ENCODE measurements at places on chromosomes 13 and 19.

DNA sequence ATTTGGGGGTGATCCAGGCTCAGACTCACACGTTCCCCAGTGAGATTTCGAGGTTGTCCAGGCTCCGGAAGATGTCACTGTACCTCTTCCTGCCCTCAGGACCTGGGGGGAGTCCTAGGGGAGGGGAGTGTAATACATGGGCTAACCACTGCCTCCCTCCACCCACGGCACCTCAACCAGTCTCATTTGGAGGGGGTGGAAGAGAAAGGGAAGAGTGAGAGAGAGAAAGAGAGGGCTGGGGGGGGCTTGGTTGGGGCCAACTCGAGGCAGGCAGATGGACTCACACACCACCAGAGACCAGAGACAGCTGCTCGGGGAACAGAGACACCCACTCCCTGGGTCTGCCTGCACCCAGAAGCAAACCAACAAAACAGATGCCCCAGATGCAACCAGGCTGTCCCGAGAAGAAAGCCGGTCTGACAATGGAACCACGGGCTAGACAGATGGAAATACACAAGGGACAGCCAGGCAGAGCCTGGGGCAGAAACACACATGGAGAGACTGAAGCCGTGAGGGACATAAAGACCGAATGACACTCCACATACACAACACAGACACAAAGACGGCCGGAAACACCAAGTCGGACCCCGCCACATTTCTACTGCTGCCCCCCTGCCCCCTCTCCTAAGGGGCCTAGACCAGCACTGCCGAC lies 825 bp downstream of the GMIP start:
- DNase-seq: no peak

DNA sequence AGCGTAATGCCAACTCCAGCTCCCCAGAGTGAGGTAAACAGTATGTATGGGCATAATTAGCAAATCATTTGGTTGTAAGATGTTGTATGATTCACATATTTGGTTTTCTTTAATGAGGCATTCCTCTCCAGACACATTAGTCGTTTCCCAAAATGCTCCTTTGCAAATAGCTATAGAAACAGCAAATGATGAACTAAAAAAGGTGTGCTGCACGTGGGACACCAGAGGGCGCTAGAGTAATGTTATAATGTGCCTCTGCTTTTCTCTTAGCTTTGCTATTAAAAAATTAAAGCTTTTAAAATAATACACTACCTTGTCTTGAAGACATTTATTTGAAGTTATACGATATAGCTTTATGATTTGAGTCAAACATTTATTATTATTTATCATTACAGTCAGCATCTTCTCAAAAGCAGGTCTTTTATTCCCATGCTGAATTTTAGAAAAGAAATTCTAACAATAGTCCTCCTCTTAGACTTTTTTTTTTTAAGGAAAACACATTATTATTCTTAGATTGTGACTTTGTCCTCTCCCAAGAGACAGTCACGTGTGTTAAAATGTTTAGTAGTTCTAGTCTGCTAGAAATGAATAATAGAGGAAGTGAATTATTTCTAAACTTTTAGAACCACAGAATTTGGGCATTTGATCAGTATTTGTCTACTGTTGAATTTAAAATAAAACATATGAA lies 121.6 kb upstream of the FRY start:
- no peak for DNase-seq

DNA sequence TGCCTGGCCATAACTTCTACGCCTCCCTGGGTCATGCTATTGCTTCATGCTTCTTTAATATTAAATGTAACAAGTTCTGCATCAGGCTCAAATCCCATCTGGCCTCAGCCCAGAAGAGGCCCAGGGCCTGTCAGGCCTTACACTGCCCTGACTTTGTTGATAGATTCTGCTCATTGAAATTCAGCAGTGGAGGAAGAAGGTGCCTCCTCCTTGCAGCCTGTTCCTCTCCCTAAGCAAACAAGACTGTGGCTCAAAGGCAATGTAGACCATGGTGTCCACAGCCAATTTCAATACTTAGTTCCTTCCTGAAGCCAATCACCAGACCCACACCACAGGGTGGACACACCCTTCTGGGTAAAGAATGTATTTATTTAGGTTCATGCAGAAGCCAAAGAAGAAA lies 59.4 kb downstream of the LACC1 start:
- DNase-seq: no peak

GRCh38 chr19:46944918-46945628 lies 74.6 kb upstream of the NPAS1 start:
- no peak for DNase-seq

DNA sequence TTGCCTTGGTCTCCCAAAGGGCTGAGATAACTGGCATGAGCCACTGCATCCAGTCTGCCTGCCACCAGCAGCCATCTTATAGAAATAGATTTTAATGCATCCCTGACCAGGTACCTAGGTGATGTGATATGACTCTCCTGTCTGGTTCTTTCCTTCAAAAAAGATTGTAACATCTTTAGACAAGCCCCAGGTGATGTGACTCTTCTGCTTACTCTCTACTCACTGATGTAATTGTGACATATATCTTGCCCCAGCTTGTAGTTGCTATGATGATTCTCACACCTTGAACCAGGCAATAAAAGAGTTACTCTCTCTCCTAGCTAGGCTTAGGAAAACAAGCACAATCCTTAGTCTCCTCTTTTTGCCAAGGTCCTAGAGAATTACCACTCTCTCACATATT lies 30.6 kb upstream of the ZNF681 start:
- no peak for DNase-seq

DNA sequence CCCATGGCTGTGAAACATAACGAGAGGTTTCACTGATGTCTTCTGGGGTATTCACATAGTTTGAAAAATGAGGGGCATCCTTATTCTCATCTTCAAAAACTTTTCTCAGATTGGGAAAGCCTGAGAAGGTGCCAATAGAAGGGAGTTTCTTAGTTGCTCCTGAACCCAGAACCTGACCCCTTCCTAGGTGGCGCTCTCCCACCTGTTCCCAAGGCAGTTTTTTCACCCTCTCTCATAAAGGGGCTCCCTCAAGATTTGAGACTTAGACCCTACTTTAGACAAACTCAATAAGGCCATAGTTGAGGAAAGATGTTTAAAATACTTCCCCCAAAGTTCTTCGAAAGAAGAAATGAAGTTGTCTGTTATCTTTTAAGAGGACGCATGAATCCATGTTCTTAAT lies 142.2 kb downstream of the FGF9 start:
- no peak for DNase-seq

DNA sequence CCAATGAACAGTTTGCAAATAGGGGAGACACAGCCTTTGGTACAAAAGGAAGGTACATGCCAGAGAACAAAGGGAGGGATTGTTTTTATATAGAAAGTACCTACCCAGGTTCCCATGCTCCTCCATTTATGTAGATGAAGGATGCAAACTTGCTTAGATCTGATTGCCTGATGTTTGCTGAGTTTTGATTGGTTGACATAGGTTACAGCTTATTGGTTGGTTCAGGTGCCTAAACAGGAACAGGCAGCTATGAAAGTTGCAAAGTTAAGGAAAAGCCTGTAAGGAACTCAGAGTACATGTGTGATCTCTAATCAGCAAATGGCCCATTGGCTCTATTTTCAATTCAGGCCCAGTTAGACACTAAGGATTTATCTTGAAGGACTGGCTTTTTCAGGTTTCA lies 6.5 kb upstream of the NAA16 start:
- DNase-seq: no peak

GRCh38 chr13:89897681-89898080 lies 1449.8 kb upstream of the MIR17HG start:
- no peak for DNase-seq

GRCh38 chr13:43111559-43112400 lies 88.4 kb downstream of the DNAJC15 start:
- no peak for DNase-seq

DNA sequence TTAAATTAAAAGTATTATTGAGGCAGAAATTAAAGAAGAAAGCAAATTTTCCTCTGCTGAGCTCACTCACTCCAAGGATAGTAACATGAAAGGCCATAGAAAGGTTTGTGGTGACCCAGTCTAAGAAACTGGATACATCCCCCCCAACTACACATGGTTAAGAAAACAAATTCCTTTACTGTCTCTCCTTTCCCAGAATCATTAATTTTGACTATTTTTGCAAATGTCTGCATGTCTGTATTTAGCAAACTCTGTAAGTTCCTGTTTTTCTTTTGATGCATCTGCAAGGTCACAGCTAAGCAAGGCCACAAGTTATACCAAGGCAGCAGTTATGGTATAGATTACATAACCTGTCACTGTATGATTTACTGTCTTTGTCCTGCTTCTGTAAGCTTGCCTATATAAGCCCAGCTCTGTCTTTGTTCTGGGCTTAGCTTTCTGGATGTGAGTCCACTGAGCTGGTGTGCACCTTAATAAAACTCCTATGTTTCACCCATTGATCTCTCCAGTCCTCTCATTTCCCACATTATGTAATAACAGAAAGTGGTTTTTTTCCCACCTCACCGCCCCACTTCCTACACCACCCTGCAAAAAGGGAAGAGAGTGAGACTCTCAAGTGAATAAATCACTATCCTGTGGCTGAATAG lies 8.5 kb upstream of the ZNF83 start:
- DNase-seq: no peak

GRCh38 chr13:31927219-31927653 lies 104.3 kb upstream of the FRY start:
- DNase-seq: no peak

GRCh38 chr13:51534041-51534817 lies 50.0 kb upstream of the WDFY2 start:
- DNase-seq: no peak

DNA sequence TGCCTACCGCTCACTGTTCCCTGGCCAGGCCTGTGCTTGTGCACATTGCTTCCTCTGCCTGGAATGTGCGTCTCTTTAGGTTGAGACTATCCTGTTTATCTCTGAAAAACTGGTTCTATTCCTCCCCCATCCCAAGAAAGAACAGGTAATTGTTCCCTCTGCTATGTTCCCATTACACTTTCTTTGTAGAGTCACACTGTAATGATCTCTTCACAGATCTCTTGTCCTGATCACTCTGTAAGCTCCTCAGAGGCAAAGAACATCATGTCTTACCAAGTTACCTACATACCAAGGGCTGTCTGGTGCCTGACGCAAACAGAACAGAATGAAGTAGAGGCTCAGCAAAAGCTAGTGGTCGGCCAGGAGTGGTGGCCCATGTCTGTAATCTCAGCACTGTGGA lies 40.3 kb downstream of the SPRYD7 start:
- no peak for DNase-seq

GRCh38 chr13:36965767-36966166 lies 33.4 kb downstream of the ALG5 start:
- peak; percentile 46 for DNase-seq

DNA sequence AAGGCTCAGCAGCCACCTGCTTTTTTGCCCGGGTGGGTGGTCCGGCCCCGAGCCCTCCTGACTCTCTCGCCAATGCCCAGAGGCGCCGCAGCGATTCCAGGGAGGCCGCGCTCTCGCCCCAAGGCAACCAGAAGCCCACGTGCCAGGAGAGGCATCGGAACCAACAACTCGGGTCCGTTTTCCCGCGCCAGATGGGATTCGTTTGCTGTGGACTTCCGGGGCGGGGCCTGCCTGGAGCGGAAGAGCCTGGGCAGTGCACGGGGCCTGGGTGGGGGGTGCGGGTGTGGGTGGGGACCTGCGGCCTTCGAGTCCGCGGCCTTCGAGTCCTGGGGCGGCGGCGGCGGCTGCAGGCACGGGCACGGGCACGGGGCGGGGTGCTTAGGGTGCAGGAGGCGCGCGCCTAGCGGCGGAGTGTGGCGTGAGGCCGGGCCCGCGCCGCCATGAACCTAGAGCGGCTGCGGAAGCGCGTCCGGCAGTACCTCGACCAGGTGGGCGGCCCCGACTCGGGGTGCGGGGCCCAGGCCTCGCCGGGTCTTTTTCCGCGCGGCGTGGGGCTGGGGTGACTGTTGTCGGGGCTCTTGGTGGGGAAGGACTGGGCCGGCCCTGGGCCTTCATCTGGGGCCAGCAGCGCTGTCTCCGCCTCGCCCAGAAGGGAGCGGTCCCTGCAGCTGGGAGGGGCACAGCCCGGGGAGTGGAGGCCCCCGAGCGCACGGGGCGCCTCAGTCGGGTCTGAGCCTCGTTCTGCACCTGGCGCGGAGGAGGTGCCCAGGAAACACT lies at the start of gene CDC16:
Gene CDC16 (plus strand): TSS at position 253 of the 777 bp plus-strand sequence. CDS start 188 bp downstream, at position 441.
- peak; percentile 22 for DNase-seq

GRCh38 chr13:51978796-51979556 lies 32.3 kb downstream of the ATP7B start:
- no peak for DNase-seq

DNA sequence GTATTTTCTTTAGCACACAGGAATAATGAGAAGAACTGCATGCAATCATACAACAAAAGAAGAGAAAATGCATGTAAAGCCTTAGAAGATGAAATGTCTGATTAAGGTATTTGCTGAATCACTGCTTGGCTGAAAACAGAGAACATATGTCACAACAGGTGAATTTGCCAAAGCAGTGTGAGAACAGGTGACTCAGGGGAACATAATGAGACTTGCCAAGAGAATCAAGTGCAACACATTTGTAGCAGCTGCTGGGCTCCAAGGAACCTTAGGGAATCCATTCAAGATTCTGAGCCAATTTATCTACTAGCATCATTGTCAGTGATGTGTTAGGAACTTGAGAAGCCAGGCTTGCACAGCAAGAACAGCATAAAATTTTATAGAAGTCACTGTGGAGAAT lies 273.1 kb downstream of the PCDH20 start:
- no peak for DNase-seq

- DNase-seq: no peak
Observed at GRCh38 chr13:29570051-29570654, 25.3 kb downstream of the SLC7A1 start.

DNA sequence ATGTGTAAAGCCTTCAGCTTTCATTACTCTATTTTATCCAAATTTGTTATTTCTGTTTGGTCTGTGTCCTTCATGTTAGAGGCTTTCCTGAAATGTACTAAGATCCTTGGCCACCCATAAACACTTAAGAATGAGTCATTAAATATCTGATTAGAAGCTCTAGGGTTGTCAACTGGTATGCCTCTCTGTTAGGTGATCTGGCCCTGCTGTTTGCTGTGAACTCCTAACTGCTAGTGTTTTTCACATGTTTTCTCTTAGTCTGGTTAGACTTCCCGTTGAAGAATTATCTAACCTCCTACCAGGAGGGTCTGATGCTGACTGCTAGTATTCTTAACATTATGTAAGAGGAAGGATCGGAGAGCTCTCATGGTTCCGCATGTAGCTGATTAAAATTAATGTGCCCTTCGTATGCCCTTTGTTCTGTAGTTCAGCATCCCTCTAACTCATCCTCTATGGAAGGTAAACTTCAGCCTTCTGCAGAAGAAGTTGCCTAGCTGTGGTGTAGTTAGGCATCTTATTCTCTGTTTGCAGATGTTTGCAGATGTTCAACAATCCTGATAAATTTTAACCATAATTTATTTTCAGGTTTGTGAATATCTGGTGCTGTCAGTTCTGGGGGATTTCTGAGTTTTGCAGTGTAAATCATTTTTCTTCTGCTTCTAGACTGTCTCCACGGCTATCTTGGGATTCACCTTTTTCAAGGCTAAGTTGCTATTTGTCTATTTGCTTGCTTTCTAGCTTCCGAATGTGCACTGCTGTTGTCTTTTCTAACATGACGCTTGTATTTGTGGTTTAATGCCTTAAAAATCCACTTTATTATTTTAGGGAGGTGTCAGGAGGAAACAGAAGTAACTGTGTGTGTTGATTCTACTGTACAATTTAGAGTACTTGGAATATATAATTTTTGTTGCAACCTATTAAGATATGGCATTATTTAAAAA lies 207.2 kb upstream of the SPRY2 start:
- DNase-seq: no peak
